ENCODE measurements at places on chromosomes 12 and 14. TPM values are rescaled to one million over a fixed set of nuclear protein-coding genes. Genes with fewer than 3 reads are reported as not detected.

Gene CLECL1
- total RNA-seq, result not detected

Gene DCN
- total RNA-seq, result 125 TPM

Gene NGB
- total RNA-seq, result not detected

Gene BEGAIN
- total RNA-seq, result not detected

Gene NKX2-1
- not detected for total RNA-seq

Gene VIPAS39
- total RNA-seq, result 29.8 TPM

Gene CELA1
- not detected for total RNA-seq

Gene SERPINA10
- not detected for total RNA-seq

Gene DIO3
- not detected for total RNA-seq

Gene GNB3
- total RNA-seq, result 3.9 TPM

Gene LHX5
- total RNA-seq, result not detected

Gene RIN3
- total RNA-seq, result 7.3 TPM

Gene ADAM21
- total RNA-seq, result 0.43 TPM

Gene GNG2
- 4.3 TPM for total RNA-seq

Gene GZMH
- total RNA-seq, result not detected

Gene PCBP2
- total RNA-seq, result 193 TPM

Gene ERP27
- total RNA-seq, result not detected

Gene P2RX2
- not detected for total RNA-seq

Gene LAG3
- total RNA-seq, result 0.43 TPM

Gene IFNG-AS1
- total RNA-seq, result not detected

Gene FGD4
- total RNA-seq, result 4.7 TPM

Gene BCL11B
- not detected for total RNA-seq

Gene LBHD2
- total RNA-seq, result not detected

Gene TAS2R46
- 4.2 TPM for total RNA-seq

Gene OR4Q2
- total RNA-seq, result not detected

Gene LUM
- total RNA-seq, result 603 TPM

Gene GPR84
- total RNA-seq, result not detected

Gene HVCN1
- 5.8 TPM for total RNA-seq

Gene TC2N
- 1.3 TPM for total RNA-seq

Gene OR6C2
- not detected for total RNA-seq

Gene RTL1
- total RNA-seq, result not detected

Gene PRR13
- total RNA-seq, result 60.0 TPM

Gene VRTN
- total RNA-seq, result not detected

Gene ANO2
- total RNA-seq, result 0.43 TPM

Gene LRRIQ1
- under 0.01 TPM for total RNA-seq

Gene FZD10
- total RNA-seq, result not detected

Gene CCDC175
- total RNA-seq, result not detected

Gene COL2A1
- total RNA-seq, result under 0.01 TPM

Gene OAS1
- total RNA-seq, result under 0.01 TPM

Data from fibroblast of villous mesenchyme (primary cell).